ENCODE measurements at places on chromosomes 7 and 10.

- DNase-seq: no peak
Observed at GRCh38 chr10:131658476-131659110, 242.2 kb upstream of the PPP2R2D start.

GRCh38 chr7:91228327-91228726 lies 35.9 kb upstream of the FZD1 start:
- no peak for DNase-seq

DNA sequence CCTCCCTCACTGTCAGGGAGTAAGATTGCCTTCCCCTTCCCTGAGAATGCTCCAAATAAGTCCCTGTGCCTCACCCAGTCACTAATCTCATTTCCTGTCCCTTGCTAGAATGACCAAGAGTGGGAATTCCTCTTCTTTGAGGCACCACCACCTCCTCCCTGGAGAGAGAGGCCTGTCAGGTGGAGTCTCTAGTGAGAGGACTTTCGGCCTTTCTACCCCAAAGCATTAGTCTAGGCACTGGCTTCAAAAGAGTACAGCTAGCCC lies 145.0 kb downstream of the PTPN20 start:
- no peak for DNase-seq

- DNase-seq: no peak
Observed at GRCh38 chr10:127903789-127904188, 3.1 kb upstream of the PTPRE start.

DNA sequence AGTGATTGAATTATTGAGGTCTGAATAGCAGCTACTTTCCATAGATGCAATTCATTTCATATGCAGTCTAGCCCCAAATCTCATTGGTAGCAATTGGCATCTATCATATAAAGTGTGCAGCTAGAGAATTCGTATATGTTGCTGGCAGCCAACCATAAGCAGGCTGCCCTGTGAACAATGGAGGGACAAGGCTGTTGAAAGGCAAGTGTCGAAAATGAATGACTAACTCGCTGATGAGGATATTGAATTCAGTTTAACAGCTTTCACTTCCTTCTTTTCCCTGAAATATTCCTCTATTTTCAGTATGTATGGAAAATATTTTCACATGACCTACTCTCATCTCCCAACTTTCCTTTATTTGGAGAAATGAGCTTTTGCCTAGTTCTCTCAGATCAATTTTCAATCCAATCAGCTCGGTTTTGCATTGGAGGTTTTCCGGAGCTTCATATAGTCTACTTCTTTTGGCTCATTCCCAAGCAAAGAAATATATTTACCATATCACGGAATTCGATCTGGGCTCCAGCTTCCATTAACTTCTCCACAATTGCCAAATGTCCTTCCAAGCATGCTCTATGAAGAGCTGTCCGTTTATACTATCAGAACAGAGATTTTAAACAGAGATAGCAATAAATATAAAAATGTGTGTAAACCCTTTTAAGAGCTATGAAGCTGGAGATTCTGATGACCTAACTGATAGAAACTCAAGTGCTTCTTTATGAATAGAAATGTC lies 3.5 kb downstream of the ANKRD1 start:
- no peak for DNase-seq

- DNase-seq: no peak
Observed at GRCh38 chr10:91803386-91804125, 5.3 kb downstream of the TNKS2 start.

DNA sequence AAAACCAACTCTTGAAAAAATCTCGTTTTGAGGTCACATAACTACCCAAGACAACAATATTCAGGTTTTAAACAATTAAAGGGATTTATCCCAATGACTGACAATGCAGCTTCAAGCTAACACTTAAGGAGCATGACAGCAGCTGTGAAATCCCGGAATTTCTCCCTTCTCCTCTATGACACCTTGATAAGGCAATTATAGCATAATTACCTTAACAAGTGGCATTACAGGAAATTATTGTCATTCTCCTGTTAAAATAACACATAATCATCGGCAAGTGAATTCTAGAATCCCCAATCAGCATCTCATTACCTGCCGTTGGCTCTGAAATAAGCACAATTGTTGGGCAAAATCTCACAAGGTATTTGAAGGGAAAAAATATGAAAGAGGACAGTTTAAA lies 417.0 kb upstream of the PFKP start:
- DNase-seq: no peak

DNA sequence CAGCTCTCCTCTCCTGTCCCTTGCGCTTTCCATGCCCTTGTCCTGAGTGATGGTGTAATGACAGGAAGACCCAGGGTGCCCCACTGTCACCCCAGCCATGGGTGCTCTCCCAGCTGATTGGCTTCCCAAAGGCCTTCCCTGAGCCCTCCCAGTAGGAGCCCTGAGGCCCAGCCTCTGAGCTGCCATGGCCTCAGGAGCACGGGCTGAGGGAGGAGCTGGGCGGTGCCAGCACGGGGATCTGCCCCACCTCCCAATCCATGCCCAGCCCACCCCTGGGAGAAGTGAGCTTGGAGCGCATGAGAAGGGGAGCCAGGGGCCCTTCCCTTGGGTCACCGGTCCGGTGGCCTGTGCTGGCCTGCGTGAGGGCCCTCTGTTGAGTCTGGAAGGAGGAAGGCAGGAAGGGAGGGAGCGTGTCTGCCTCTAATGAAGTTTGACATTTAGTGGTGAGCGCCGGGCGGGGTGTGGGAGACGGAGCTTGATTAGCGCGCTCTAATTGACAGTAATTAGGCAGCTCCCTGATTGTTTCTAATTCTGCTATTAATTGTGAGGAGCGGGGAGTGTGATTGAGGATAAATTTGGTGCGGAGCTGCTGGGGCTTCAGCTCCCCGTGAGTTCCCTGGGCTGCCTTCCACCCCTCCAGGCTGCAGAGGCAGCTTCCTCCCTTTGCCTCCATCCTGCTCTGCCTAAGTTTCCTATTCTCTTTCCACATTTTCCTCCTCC lies 28.3 kb downstream of the GBX1 start:
- no peak for DNase-seq

- DNase-seq: no peak
Observed at GRCh38 chr10:106728232-106728631, 436.3 kb downstream of the SORCS1 start.

DNA sequence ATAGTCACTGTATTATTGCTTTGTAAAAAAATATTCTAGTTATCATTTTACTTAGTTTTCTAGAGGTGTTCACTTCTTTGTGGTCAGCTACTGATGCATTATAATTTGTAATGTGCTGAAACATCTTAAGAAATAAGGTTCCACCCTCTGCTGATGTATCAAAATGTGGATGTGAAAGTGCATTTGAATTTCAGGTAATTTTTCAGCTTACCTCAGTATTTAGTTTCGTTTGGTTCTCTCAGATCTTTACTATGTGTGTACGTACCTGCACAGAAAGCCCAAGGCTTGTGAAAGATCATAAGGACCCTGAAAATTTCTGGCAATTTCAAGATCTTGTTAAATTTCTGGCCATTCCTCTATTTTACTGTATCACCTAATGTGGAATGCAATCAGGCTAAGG lies 542.3 kb upstream of the TPK1 start:
- no peak for DNase-seq

- DNase-seq: no peak
Observed at GRCh38 chr7:91247500-91247899, 16.7 kb upstream of the FZD1 start.

DNA sequence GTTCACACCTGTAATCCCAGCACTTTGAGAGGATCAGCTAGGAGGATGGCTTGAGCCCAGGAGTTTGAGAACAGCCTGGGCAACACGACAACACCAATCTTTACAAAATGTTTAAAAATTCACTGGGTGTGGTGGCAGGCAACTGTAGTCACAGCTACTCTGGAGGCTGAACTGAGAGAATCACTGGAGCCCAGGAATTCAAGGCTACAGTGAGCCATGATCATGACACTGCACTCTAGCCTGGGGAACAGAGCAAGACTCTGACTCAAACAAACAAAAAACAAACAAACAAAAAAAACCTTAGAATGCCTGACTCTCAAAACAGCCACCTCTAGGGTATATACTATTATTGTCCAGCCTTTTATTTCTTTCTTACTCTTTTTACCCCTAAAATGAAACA lies 56.5 kb upstream of the PAPSS2 start:
- no peak for DNase-seq

GRCh38 chr7:55207436-55208125 lies 157.6 kb upstream of the LANCL2 start:
- peak; percentile 11 for DNase-seq

GRCh38 chr10:71631007-71631861 lies 88.3 kb downstream of the C10orf105 start:
- no peak for DNase-seq

DNA sequence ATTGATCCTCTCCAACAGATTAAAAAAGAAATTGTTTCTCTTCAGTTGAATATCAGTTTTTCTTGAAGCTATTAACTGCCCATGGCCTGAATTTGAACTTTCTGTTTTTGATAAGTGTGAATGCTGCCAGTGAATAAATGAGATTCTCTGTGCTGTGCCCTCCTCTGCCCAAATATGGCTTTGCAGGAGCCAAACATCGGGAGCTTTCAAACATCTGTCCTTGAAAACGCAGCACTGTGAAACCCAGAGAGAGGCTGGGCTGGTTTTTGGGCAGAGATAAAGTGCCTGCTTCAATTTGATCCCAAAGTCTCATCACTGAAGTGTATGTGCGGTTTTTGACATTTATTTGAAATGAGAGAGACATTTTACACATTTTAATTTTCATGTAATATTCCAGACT lies 268.3 kb upstream of the SHH start:
- no peak for DNase-seq

DNA sequence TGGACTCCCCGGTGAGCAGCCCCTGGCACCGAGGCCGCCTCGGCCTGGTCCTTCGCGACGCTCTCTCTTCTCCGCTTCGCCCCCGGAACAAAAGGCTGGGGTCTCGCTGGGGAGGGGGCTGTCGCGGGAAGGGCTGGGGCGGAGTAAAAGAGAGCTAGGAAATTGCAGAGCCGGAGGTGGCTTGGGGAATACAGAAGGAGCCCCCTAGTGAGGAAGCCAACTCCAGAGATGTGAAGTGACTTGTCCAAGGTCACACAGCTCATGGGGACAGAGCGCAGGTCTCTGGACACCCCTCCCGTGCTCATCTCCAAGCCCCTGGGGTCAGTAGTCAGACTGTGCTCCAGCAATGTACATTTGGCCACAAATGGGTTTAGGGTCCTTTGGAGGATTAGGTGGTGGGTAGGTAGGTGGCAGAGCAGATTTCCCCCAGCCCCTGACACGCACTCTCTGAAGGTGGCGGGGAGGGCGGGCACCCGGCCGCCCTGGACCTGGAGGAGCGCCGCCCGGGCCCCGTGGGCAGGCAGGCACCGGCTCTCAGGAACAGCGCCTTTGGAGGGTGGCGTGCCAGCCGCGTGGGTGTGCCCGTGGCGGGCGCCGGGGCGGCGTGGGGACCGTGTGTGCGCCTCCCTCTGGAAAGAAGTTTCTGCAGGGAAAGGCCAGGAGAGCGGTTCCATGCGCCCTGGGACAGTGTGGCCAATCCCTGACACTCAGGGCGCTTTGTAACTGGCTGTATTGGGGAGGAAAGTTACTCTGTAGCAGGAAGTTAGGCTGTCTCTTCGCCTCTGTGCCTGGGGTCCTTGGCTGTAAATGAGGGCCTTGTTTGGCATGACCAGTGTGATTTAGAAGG lies 910 bp downstream of the WIPF3 start:
- no peak for DNase-seq

DNA sequence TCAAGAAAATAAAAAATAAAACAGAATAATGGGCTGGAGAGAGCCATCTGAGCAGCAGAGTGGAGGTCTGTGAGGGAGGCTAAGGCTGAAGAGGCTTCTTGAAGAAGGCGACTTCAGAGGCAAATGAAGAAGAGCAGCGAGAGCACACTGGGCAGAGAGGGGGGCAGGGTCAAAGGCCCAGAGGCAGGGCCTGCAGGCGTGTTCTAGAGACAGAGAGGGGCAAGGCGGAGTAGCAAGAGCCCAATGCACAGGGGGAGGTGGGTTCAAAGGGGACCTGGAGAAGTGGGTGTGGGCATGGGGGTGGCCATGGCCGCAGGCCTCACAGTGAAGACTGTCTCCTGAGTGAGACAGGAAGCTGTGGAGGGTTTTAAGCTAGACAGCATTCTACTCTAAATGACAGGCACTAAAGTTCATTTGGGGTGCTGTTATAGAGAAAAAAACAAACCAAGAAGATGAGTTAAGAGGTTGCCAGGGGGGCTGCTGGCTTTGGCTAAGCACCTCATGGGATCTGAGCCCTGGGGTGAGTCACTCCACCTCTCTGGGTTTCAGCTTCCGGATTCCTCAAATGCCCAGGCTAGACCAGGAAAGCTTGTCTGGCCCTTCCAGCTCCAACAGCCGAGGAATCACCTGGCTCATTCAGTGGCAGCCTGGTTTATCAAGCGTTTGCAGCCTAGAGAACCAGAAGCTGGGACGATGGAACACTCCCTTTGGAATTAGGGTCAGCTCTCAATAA lies 81.7 kb downstream of the DLG5 start:
- no peak for DNase-seq

DNA sequence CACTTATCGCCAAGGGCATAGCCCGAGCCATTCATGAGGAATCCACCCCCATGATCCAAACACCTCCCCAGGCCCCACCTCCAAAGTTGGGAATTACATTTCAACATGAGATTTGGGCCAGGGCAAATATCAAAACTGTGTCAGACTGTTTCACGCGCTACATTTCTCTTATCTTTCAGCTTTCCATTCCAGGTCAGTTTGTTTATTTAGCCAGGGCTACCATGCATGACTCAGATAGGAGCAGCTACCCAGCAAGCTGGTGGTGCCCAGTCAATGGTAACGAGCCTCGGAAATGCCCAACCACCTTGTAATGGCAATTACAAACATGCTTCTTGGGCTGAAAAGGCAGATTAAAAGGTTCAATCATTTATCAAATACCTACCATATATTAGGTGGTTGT lies 43.6 kb upstream of the BAMBI start:
- DNase-seq: no peak

- DNase-seq: no peak
Observed at GRCh38 chr10:94105226-94105625, 111.5 kb downstream of the PLCE1 start.

GRCh38 chr7:98133181-98133580 lies 26.5 kb downstream of the LMTK2 start:
- peak; percentile 51 for DNase-seq

DNA sequence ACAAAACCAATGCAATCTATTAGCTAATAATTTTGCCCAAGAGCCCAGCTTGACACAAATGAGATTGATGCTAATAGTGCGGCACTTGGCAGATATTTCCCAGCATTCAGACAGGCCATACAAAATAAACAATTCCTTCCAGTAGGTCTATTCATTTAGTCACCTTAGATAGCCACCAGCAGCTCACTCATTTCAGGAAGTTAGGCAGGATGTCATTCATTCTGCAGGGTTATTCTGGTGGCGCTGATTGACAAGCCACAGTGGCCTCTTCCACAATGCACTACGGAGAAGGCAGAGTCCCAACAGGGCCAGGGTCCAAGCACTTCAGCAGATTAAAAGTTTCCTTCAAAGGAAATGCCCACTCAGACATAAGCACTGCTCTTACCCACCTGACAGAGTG lies 55.8 kb downstream of the PIK3AP1 start:
- DNase-seq: no peak

DNA sequence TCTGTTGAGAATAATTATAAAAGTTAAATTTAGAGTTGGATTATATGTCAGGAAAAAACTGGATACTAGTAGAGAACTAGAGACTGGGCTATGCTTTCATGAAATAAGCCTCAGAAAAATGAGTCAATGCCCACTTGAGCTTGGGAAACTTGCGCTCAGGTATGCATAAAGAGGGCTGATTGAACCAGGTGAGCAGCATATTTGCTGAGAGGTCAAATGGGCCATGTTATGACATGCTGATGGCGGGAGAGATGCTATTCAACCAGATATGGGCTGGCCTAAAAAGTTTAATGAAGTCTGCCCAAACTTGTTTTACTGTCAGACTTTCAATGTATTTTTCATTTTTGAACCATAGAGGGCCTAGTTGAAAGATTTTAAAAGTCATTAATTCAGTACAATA lies 837.6 kb upstream of the GHITM start:
- DNase-seq: no peak

- DNase-seq: no peak
Observed at GRCh38 chr7:116242759-116243158, 32.4 kb downstream of the TES start.
